ENCODE measurements at places on chromosomes 3 and 15.

GRCh38 chr15:77014132-77015081, 19.5 kb downstream of the PSTPIP1 start:
- peak; percentile 48 for DNase-seq

- DNase-seq = no peak
Measured at GRCh38 chr3:193452338-193452737, 73.8 kb upstream of the ATP13A5 start.

DNA sequence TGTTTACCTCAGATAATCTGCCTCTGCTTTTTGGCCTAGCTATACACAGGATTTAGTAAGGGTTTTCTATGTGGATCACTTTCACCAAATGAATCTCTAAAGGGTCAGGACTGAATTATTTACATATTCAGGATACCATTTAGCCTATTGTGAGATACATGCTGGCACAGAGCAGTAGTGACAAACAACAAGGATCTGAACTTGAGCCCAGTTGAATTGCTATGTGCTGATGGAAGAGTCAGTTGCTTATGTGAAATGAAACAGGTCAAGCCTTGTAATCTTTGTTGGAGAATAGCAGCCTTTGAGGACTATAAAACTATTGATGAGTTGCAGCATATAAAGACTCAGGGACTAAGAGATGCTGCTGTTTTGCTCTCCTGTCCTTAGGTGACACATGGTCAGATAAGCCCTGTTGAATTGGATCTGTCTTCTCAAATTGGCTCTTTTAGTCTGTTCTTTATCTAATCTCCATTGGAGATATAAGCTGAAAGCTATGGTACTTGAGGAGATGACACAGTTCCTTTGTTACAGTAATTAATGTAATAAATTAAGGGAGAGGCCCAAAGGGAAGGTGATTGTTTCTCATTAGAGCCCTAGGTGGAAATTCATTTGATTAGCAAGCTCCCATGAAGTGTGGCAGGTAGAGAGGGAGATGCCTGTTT, 30.4 kb downstream of the ZNF609 start:
- DNase-seq = no peak

DNA sequence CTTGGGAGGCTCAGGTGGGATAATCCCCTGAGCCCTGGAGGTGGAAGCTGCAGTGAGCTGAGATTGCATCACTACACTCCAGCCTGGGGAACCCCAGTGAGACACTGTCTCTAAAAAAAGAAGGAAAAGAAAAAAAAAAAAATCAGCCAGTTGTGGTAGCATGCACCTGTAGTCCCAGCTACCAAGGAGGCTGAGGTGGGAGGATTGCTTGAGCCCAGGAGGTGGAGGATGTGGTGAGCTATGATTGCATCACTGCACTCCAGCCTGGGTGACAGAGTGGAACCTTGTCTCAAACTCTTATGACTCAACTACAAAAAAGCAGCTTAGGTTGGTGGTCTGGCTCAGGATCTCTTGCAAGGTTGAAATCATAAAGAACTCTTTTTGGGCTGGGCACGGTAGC, 19.3 kb upstream of the GPX1 start:
- peak; percentile 60 for DNase-seq

- DNase-seq = no peak
Measured at GRCh38 chr3:181712553-181713279, 991 bp downstream of the SOX2 start.

GRCh38 chr15:94212291-94212690, 19.1 kb upstream of the MCTP2 start:
- DNase-seq = no peak

DNA sequence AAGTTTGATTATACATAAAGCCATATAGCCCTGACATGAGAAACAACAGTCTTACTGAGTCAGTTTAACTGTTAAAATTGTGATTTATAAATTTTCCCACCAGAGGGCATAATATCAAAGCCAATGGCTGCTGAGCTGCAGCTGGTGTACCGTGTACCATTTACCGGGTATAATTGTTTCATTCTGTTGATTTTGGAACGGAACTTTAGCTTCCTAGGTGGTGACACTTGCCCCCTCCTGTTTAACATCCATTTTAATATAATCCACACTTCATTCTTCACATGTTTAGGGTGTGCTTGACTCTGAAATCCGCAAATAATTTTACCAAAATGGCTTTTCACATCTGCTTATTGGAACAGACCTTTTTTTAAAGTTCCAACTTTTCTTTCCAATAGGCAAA, 72.8 kb downstream of the SLC9A9 start:
- no peak for DNase-seq

DNA sequence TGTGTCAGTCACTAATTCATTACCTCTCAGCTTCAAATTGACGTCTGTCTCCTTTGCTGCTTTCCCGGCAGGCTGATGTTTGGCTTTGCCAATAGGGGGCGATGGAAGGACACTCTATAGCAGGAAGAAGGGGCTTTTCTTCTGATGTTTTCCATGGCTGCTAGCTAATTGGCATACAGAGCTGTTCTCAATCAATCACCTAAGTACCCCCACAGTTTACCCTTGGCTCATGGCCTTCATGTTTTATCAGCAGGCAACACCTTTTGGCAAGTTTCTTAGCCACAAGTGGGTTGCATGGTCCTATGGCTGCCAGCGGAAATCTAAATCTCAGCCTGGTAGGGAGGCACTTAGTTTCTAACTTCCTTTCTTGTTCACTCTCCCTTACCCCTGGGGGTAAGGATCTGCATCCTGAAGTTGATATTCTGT, 45.0 kb downstream of the ESYT3 start:
- peak; percentile 35 for DNase-seq

DNA sequence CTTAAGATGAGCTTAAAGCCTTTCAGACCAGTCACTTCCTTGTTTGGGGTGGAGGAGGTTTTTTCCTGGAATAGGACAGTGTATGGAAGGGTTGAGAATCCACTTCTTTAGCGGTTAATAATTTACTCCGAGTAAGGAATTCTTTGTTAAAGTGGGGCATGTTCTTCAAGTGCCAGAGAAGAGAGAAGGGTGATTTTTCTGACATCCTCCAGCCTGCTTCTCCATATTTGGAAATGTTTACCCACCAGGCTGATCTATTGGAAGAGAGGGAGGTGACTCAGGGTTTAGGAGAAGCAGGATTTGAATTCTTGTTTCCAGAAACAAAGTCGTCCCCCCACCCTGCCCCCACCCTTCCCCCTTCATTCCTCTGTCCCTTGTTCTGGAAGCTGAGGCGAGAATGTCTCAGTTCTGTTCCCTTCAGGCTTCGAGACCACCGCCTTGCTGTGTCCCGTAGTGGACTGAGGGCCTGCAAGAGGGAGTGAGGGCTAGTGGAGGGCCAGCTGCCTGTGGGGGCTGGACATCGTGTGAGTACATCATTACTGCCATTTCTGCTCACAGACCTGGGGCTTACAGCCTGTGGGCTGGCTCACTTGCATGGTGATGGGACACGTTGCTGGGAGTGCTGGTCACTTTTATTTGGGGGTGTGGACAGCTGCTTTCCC, 58.5 kb downstream of the LPP start:
- DNase-seq = no peak

DNA sequence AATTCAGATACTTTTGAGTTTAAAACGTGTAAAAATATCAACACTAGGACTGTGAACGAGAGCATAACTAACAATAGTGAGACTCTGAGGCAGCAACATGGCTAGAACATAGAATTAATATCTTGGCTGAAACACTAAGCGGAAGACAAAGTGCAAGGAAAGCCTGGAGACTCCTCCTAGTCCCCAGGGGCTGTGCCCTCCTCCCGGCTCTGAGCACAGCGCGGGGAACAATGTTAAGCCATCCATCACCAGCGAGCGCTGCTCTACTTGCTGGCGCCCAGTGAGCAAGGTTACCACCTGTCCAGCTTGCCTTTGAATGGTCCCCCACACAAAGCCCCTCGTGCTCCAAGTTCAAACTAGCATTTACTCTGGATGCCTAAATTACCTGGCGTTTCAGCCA, 436.9 kb downstream of the FOXP1 start:
- no peak for DNase-seq

- DNase-seq = no peak
Measured at GRCh38 chr3:129534428-129535027, 6.1 kb downstream of the RHO start.

DNA sequence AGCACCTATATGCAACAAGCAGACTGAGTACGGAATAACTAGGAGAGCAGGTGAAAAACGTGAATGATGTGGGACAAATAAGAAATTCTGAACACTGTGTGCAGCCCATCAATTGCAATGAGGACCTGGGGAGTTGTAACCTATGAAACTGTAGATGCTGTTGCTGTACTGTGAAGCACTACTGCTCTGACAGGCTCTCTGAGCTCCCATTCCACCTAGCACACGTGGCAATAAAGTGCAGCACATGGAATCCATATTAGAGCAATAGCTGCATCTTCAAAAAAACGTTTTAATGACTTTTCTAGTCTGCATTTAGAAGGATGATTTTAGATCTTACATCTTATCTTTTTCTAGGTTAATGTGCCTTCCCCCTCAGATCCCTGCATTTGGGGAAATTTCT, 748.7 kb upstream of the GOLIM4 start:
- no peak for DNase-seq

DNA sequence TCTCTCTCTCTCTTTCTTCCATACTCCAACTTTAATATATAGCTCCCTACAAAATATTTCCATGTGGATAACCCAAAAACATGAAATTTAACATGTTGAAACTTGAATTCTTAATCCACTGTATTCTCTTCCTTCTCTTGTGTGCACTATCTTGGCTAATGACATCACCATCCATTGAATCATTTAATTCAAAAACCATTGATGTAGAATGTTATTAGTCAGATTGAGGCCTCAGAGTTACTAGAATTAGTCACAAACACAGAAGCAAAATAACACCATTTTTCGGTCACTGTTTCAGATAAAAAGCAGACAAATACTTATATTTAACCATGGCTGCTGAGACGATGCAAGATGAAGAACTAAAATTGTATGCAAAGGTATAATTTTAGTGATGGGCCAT, 256.9 kb upstream of the LRRC3B start:
- DNase-seq = no peak

DNA sequence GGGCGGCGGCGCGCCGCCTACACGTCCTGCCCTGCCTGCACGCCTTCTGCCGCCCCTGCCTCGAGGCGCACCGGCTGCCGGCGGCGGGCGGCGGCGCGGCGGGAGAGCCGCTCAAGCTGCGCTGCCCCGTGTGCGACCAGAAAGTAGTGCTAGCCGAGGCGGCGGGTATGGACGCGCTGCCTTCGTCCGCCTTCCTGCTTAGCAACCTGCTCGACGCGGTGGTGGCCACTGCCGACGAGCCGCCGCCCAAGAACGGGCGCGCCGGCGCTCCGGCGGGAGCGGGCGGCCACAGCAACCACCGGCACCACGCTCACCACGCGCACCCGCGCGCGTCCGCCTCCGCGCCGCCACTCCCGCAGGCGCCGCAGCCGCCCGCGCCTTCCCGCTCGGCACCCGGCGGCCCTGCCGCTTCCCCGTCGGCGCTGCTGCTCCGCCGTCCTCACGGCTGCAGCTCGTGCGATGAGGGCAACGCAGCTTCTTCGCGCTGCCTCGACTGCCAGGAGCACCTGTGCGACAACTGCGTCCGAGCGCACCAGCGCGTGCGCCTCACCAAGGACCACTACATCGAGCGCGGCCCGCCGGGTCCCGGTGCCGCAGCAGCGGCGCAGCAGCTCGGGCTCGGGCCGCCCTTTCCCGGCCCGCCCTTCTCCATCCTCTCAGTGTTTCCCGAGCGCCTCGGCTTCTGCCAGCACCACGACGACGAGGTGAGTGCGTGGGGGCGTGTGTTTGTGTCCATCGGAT, 602 bp downstream of the TRIM71 start:
- DNase-seq = peak; percentile 6

GRCh38 chr3:27553886-27554540, 69.8 kb upstream of the SLC4A7 start:
- no peak for DNase-seq

GRCh38 chr15:31262901-31263671, 63.5 kb upstream of the KLF13 start:
- DNase-seq = no peak

- peak; percentile 40 for DNase-seq
Measured at GRCh38 chr3:48656841-48657281, 5.8 kb downstream of the CELSR3 start.

DNA sequence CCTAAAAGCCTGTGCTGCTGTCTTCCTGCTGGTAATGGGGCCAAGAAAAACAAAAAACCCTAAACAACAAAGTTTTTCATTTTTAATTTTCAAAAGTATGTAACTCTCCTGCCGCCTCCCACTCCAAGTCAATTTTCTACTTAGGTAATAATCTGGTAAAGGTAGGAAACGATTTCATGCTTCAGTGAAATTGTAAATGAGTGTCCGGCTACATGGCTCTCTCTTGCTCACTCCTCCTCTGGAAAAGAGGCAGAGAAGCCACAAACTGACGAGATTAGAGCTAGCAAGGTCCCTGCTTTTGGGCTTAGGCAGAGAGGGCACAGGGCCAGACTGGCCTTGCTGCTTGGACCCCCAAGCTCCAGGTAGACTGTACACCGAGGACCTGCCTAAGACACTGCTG, 23.5 kb downstream of the KLHL25 start:
- no peak for DNase-seq

GRCh38 chr15:53576841-53577240, 182.6 kb downstream of the WDR72 start:
- no peak for DNase-seq

DNA sequence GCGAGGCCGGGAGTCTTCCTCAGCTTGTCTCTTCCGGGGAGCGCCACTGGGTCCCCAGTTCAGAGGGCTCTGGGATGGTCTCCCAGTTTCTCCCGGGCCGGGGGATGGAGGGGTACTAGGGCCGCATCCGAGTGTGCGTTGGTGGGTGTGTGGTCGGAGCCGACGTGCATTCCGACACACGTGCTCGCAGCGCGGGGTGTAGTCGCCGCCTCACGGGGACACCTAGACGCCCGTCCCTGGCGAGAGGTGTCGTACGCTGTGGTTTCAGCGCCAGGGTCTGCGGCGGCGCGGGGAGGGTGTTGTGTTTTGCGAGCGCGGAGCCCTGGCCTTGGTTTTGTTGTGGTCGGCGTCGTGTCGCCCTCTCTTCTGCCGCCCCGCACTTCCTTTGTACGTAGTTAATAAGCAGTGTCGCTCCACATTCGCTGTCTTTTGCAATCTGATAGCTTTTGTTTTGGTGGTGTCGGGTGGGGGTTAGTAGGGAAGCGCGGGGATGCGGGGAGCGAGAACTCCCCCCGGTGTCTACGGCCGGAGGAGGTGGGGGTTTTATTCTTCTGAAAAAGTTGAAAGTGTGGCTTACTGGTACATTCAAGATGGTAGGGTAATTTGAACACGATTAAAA, 2.2 kb downstream of the IGF1R start:
- DNase-seq = peak; percentile 51

DNA sequence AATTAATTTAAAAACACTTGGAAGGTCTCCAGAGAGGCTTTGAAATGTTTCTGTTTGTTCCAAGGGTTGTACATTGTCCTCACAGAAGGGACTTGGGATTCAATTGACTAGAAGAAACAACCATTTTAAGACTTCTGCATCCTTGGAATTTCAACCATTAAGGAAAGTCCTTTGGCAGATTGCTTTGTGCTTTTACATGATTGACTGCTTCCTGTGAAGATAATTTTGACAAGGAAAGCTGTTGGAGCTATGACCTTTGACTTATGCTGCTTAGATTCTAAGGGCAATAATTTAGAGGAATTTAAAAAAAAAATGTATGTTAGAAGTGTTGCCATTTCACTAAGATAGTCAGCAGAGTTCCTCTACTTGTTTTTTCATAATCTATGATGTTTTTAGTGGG, 483.9 kb upstream of the TBL1XR1 start:
- no peak for DNase-seq
